ENCODE measurements at places on chromosomes 4 and X.

DNA sequence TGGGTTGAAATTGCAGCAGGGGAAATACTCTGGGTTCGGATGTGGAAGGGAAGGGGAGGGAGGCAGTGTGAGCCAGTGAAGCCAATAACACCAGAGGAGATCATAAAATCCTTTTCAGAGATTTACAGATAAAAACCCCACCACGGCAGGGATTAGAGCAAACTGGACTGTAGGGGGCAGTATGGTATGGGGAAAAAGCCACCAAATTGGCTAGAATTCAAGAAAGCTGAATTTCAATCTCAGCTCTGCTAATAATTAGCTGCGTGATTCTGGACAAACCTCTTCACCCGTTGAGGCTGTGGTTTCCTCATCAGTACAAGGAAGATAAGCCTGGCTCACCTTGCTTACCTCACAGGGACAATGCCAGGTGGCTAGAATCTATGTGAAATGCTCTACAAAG is 108.1 kb downstream of the ATG4A start:
- DNase-seq, result peak; percentile 47

- no peak for DNase-seq
Measured at GRCh38 chr4:121216461-121216860, 52.3 kb upstream of the TNIP3 start.

GRCh38 chrX:1239681-1240142 is 27.3 kb upstream of the CRLF2 start:
- DNase-seq, result no peak

DNA sequence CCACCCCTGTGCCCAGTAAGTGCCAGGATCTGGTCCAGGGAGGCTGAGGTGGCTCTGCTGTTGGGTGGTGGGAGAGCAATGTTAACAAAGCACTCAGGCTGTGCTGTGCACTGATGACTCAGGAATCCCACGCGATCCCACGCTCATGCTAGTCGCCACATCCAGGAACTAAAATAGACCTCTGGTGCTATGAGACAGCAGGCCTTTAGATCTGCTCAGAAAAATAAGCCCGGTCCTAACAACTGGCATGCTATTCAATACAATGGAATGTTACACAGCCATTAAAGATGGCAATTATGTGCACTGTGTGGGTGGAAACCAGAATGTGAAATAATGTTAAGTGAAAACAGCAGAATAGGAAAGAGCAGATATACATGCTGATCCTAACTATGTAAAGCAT is 26.0 kb downstream of the ARL13A start:
- DNase-seq, result no peak

DNA sequence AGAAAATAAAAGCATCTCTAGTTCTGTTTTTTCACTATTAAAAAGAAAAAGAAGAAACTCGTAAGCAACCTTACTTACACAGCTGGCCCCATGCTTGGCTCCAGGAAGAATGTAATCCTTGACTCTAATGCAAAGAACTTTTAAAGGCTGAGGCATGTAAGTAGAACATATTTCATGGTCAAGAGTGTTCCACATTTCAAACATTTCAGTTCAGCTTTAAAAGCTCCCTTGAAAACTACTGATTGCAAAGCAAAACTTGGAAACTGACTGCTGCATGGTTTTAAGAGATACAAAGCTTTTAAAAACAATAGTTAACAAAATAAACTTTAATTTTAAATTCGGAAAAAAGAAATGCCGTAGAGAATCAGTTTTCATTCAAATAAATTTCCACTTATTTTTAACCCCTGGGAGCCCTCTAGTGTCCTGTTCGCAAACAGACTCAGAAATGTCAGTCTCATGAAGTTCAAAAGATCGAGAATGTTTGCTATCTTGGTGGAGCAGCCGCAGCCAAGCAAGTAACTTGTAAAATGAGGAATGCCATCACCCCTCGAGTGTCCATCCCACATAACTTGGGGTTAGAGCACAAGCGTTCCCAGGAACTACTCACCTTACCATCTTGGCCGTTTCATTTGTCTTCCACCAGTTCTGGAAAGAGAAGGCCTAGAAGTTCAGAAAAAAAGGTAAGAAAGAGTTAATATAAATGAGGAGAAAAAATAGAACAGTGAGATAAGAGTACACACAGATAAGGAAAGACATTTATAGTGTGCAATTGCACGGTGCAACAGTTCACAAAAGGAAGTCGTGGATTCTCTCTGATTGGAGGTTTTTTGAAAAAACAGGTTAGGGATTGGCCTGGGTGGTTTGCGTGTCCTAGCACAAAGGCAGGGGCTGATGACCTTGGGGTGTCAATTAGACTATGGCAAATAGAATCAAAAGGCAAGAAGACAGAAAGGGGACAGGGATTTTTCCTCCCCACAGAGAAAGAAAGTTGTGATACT is at the start of gene GASK1B:
Gene GASK1B, minus strand, starts transcription at position 765 of the 998 bp plus-strand sequence. CDS start 1,650 bp downstream, outside the sequence.
- DNase-seq, result no peak

Data from NCI-H1092 (cell line).